ENCODE measurements at places on chromosomes 2 and 18.

- DNase-seq = no peak
Measured at GRCh38 chr2:69493268-69493667, 56.0 kb upstream of the NFU1 start.

- DNase-seq = no peak
Measured at GRCh38 chr2:84071050-84071449, 388.0 kb downstream of the SUCLG1 start.

- DNase-seq = no peak
Measured at GRCh38 chr2:218357236-218358177, 850 bp downstream of the CATIP start.

- no peak for DNase-seq
Measured at GRCh38 chr18:24368749-24369148, 28.9 kb downstream of the OSBPL1A start.

GRCh38 chr18:36457683-36458082, 160.2 kb downstream of the FHOD3 start:
- DNase-seq = no peak

DNA sequence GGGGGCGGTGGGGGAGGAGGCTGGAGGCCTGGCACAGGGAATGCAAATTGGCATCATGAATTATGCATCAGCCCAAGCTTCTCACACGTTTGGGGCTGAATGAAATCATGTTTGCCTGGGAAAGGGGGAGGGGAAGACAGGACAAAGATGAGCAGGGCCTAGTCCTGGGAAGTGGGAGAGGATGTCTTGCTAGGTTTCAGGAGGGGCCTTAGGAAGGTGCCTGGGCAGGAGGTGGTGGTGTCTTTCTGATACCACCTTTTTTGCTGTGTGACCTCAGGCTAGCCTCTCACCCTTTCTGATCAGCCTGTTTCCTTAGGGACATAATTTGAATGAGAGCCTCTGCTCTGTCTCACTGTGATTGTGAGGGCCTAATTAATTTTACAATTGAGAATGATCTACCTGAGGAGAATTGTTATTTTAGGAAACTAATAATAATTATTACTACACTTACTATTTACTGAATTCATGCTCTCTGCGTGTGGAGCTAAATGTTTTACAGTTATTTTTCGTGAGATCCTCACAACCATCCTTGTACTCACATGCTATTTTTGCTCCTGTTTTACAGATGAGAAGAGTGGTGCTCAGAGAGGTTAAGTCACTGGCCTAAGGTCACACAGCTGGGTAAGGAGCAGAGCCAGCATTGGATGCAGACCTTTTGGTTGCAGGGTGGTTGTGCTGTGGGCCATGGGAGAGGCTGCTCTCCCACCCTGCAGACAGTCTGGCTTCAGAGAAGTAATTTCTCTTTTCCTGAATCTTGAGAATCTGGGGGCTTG, 39.6 kb downstream of the INHBB start:
- DNase-seq = peak; percentile 20

GRCh38 chr2:214069254-214069653, 341.6 kb upstream of the VWC2L start:
- no peak for DNase-seq

GRCh38 chr2:97714950-97715652, 1.7 kb downstream of the ZAP70 start:
- DNase-seq = no peak

GRCh38 chr18:40417501-40417900, 1537.5 kb upstream of the PIK3C3 start:
- DNase-seq = no peak

GRCh38 chr2:7609974-7610373, 692.8 kb downstream of the RNF144A start:
- no peak for DNase-seq

- DNase-seq = no peak
Measured at GRCh38 chr2:205333351-205333750, 348.9 kb upstream of the NRP2 start.

All from neural crest cell (in vitro differentiated cells).